ENCODE measurements at places on chromosomes 12 and 14.

- no peak overlapping the region for H3K27ac ChIP-seq
- H3K4me3 ChIP-seq, result no peak overlapping the region
- no peak for DNase-seq
Observed at GRCh38 chr12:102096855-102097254, 23.1 kb downstream of the NUP37 start.

DNA sequence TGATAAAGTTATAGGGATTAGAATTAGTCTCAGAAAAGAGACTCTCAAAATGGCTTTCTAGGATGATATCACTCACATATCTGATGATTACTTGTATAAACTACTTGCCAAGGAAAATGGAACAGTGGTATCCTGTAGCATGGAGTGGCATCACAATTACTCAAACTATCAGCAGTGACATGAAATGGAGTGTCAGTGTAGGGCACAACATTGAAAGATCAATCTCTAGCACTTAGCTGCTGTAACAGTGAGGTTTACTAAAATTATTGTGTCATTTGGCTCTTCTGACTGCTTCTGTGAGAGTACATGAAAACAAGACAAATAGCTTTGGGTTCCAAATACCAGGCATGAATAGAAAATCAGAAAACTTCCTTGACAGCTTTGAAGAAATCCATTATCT, 6.7 kb upstream of the MAP4K5 start:
- H3K36me3 ChIP-seq, result no peaks in the 10 kb centered on the region
- H3K27me3 ChIP-seq, result no peaks in the 10 kb centered on the region
- H3K27ac ChIP-seq, result no peak overlapping the region
- DNase-seq, result no peak
- H3K4me3 ChIP-seq, result no peak overlapping the region

- DNase-seq, result no peak
- no peaks in the 10 kb centered on the region for H3K36me3 ChIP-seq
- no peaks in the 10 kb centered on the region for H3K4me1 ChIP-seq
- no peaks in the 10 kb centered on the region for H3K27me3 ChIP-seq
Observed at GRCh38 chr12:43655586-43655985, 103.0 kb downstream of the PUS7L start.

DNA sequence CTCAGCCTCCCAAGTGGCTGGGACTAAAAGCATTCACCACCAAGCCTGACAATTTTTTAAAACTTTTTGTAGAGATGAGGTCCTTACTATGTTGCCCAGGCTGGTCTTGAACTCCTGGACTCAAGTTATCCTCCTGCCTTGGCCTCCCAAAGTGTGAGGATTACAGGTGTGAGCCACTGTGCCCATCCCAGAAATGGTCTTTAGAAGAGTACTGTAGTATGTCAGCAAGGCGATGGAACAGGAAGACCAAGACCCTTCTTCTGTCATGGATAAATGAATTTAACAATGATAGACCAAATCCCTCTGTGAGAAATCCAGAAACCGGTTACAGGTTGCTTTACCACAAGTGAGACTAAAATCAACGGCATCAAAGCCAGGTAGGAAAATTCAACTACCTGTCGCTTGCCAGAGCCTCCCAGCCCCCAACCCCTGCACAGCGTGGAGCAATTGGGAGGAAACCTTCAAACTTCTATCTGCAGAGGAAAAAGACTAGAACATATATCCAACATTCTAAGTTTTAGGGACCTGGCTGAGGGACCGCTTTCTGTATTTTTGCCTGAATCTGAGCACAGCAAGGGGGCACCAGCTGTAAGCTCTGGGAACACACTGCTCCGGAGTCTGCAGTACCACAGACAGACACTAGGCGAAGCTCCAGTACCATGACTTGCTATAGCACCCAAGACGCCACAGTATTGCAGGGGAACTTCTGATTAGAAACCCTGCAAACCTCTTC, 51.3 kb downstream of the CPSF6 start:
- H3K36me3 ChIP-seq, result no peaks in the 10 kb centered on the region
- no peak overlapping the region for H3K27ac ChIP-seq

DNA sequence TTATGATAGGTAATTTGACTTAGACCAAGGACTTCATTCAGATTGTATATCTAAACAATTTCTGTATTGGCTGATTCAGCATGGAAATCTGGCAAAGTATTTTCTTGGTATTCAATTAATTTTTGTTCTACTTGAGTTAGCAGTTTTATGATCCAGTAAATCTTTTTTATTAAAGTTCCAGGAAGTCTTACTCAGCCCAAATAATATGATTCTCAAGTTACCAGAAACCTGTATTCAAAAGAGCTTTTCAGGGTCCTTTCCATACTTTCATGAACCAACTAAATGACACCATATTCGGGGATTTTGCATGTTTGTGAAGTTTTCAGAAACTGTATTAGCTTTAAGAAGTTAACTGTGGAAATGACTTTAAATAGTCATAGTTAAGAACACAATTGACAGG, 662.6 kb downstream of the LRFN5 start:
- no peak overlapping the region for H3K4me3 ChIP-seq
- DNase-seq, result no peak

DNA sequence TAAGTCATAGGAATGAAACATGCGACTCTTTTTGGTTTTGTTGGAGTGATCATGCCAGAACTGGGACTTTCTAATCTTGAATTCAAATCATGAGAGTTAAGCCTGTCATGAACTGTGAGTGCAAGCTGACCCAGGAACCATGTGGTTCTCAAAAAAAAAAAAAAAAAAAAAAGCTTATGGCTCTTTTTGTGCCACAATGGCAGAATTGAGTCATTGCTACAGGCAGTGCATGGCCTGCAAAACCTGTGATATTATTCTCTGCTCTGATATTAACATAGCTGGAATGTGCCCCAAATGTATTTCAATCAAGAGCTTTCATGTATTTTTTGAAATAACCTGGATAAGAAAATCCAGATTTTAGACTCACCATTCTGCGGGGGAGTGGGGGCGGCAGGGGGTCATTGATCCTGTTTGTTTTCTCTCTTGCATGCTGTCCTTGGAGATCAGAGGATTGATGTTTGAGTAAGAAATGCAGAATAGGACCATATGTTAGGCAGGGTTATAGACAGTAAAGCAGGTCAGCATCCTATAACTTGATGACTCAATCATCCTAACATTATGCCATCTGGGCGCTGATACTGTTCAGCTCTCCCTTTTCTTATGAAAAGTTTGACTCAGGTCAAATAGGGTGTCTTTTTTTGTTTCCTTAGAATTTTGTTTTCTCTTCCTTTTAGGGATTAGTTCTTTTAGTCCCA, 797.4 kb downstream of the DIO2 start:
- no peak overlapping the region for H3K27ac ChIP-seq
- DNase-seq, result no peak
- no peak overlapping the region for H3K4me3 ChIP-seq

DNA sequence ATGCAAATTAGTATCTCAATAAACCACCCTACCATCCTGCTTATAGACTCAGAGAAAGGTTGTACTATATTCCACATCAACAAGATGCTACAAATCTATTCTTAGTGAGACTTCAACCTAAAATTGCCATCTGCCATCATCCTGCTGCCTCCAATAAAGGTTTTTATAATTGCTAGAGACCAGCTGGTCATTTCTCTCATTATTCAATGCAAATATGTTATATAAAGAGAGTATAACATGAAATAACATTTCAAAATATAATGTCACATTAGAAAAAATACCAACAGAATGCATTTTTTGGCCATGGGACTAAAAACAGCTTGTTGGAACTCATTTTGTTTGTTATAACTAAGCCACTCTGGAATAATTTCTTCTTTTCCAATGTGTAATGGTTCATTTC, 247.3 kb downstream of the LRIG3 start:
- no peaks in the 10 kb centered on the region for H3K36me3 ChIP-seq
- DNase-seq, result no peak
- no peaks in the 10 kb centered on the region for H3K4me1 ChIP-seq
- no peak overlapping the region for H3K4me3 ChIP-seq
- H3K27me3 ChIP-seq, result no peaks in the 10 kb centered on the region

GRCh38 chr12:41184864-41185263, 3.3 kb upstream of the PDZRN4 start:
- DNase-seq, result no peak
- no peaks in the 10 kb centered on the region for H3K36me3 ChIP-seq
- H3K27me3 ChIP-seq, result no peaks in the 10 kb centered on the region
- H3K4me1 ChIP-seq, result no peaks in the 10 kb centered on the region
- H3K27ac ChIP-seq, result no peak overlapping the region
- H3K4me3 ChIP-seq, result no peak overlapping the region

GRCh38 chr12:78726854-78727253, 137.7 kb upstream of the SYT1 start:
- no peaks in the 10 kb centered on the region for H3K36me3 ChIP-seq
- H3K27ac ChIP-seq, result no peak overlapping the region
- no peaks in the 10 kb centered on the region for H3K27me3 ChIP-seq

DNA sequence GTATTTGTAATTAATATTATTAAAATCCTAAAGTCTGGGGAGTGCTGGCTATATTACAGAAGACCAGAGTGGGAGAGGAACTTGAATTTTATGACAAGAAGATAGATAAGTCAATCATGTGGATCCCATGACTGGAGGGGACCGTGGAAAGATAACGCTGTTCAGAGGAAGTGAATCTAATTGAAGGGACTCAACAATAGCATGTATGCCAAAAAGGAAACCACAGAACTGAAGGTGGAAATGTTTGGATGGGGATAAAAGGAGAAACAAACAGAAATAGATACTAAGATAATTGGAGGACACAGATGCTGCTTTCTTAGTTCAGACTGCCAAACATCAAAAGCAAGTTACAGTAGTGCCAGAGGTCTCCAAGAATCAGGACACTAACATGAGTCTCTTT, 21.1 kb downstream of the OR6J1 start:
- no peaks in the 10 kb centered on the region for H3K4me1 ChIP-seq
- H3K27me3 ChIP-seq, result no peaks in the 10 kb centered on the region
- DNase-seq, result no peak
- H3K36me3 ChIP-seq, result no peaks in the 10 kb centered on the region

DNA sequence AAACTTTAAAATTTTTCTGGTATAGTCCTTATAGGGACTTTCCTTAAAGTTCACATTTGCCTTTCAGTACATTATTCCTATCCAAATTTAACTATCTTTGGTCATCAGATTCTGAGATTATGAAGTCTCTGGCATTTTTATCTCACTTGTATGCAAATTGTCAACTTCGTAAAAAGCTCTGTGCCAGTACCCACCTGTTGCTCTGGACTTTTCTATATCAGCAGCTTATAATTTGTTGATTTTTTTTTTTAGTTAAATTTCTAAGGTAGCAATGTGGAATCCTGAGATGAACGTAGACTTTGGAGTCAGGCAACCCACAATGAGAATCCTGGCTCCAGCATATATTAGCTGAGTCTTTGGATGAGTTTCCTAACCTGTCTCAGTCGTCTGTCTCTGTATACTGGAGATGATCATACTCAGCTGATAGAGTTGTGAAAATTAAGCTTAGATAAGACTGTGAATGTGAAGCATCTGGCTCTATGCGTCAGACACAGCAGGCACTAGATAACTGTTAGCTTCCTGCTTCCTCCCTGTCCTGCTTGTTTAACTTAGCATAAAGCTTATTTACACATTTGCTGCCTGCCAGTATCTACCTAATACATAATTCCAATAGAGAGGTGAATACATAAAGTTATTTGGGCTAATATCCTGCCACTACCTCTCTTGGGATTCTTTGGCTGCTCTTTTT, 59.8 kb downstream of the MARK3 start:
- no peak for DNase-seq
- no peak overlapping the region for H3K27ac ChIP-seq
- H3K4me1 ChIP-seq, result peaks cover 6% of the 10 kb centered on the region
- no peaks in the 10 kb centered on the region for H3K27me3 ChIP-seq
- no peak overlapping the region for H3K4me3 ChIP-seq
- peaks cover 1% of the 10 kb centered on the region for H3K36me3 ChIP-seq

- DNase-seq, result peak; percentile 56
- H3K4me3 ChIP-seq, result peak overlapping the region; percentile 43
- peaks cover 28% of the 10 kb centered on the region for H3K4me1 ChIP-seq
- no peaks in the 10 kb centered on the region for H3K27me3 ChIP-seq
- H3K27ac ChIP-seq, result peak overlapping the region; percentile 22
- no peaks in the 10 kb centered on the region for H3K36me3 ChIP-seq
Observed at GRCh38 chr14:89429199-89430181, 12.5 kb upstream of the FOXN3 start.

GRCh38 chr14:101371799-101372793, 189.2 kb upstream of the DIO3 start:
- DNase-seq, result no peak
- H3K4me3 ChIP-seq, result no peak overlapping the region
- no peak overlapping the region for H3K27ac ChIP-seq
- no peaks in the 10 kb centered on the region for H3K4me1 ChIP-seq

GRCh38 chr12:115946867-115947695, 330.4 kb downstream of the MED13L start:
- DNase-seq, result no peak
- H3K36me3 ChIP-seq, result no peaks in the 10 kb centered on the region
- no peak overlapping the region for H3K27ac ChIP-seq
- no peak overlapping the region for H3K4me3 ChIP-seq
- no peaks in the 10 kb centered on the region for H3K4me1 ChIP-seq
- H3K27me3 ChIP-seq, result no peaks in the 10 kb centered on the region

- no peak for DNase-seq
- peaks cover 19% of the 10 kb centered on the region for H3K4me1 ChIP-seq
- no peak overlapping the region for H3K4me3 ChIP-seq
- H3K27ac ChIP-seq, result no peak overlapping the region
Observed at GRCh38 chr14:105201925-105202513, 20.9 kb upstream of the NUDT14 start.

DNA sequence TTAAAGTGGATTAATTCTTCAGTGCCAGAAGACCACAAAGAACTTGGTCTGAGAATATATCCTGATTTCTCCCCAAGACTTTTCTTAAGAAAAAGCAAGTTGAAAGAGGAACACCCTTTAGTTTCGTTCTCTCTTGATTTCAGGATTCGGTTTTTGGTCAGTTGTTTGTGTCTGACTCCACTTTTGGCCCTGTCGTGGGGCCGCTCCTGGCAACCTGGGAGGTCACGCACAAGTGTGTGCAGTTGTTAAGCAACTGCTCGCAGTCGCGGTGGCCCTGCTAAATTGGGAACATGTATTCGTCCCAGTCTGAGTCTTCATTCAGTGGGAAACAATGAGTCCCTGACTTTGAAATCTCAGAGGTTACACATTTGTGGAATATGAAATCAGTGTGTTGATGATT, 68.7 kb downstream of the RGS6 start:
- DNase-seq, result no peak
- H3K27me3 ChIP-seq, result no peaks in the 10 kb centered on the region
- H3K27ac ChIP-seq, result no peak overlapping the region

- no peak overlapping the region for H3K4me3 ChIP-seq
- H3K27ac ChIP-seq, result no peak overlapping the region
- no peaks in the 10 kb centered on the region for H3K27me3 ChIP-seq
Observed at GRCh38 chr14:50403419-50403818, 6.7 kb upstream of the CDKL1 start.

- no peaks in the 10 kb centered on the region for H3K27me3 ChIP-seq
- H3K27ac ChIP-seq, result no peak overlapping the region
- no peak for DNase-seq
- no peak overlapping the region for H3K4me3 ChIP-seq
- no peaks in the 10 kb centered on the region for H3K36me3 ChIP-seq
Observed at GRCh38 chr14:37369425-37369824, 171.7 kb downstream of the MIPOL1 start.

GRCh38 chr14:61470261-61470960, 149.0 kb downstream of the PRKCH start:
- H3K27me3 ChIP-seq, result no peaks in the 10 kb centered on the region
- peaks cover 82% of the 10 kb centered on the region for H3K4me1 ChIP-seq
- no peak for DNase-seq
- no peak overlapping the region for H3K27ac ChIP-seq
- H3K36me3 ChIP-seq, result peaks cover 4% of the 10 kb centered on the region
- no peak overlapping the region for H3K4me3 ChIP-seq

GRCh38 chr12:57539-57938, 9.0 kb upstream of the IQSEC3 start:
- H3K4me1 ChIP-seq, result no peaks in the 10 kb centered on the region
- H3K27me3 ChIP-seq, result peaks cover 38% of the 10 kb centered on the region
- H3K36me3 ChIP-seq, result no peaks in the 10 kb centered on the region
- no peak overlapping the region for H3K4me3 ChIP-seq
